Esophagus muscularis mucosa (tissue), 4 donors: ENCODE measurements at places on chromosomes 3 and 15. TPM values are rescaled to one million over a fixed set of nuclear protein-coding genes. Genes with fewer than 3 reads are reported as not detected.

GRCh38 chr3:194730365-194730764 is 44.7 kb downstream of the FAM43A start:
- no peak overlapping the region for H3K4me3 ChIP-seq
- H3K36me3 ChIP-seq, result no peaks in the 10 kb centered on the region
- no peak for DNase-seq
- H3K4me1 ChIP-seq, result no peaks in the 10 kb centered on the region
- no peaks in the 10 kb centered on the region for H3K27me3 ChIP-seq

DNA sequence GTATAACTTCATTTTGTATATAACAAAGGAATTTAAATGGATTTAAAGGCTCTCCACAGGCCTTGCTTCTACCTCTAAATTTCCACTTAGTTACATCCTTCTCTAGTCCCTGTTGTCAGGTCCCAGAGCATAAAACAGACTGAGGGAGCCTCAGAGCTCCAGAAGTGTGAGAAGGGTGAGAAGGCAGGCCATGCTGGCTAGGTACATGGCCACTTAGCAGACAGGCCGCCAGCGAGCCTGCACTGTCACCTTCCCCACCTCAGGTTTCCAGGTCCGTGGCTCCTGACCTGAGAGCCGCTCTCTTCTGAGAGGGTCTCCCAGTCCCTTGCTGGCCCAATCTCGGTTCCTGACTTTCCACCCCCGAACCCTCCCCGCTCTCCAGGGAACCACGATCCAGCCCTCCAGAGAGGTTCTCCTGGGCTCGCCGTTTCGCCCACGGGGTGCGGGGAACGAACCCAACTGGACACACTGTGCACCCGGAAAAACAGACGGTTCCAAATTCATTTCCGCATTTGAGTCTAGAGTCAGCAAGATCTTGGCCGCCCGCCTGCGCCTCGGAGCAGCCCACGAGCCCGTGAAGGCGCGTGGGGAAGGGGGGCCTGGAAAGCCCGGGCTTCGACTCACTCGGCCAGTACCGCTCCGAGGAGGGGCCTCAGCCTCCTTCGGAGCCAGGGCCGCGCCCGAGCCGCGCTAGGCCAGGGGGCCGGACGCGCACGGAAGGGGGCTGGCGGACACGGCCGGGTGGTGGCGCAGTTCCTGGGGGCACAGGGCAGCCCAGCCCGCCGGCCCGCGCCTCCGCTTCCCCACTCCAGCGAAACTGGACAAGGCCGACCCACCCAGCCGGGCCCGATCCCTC is 16.7 kb upstream of the SOX2 start:
- H3K27me3 ChIP-seq, result no peaks in the 10 kb centered on the region
- no peaks in the 10 kb centered on the region for H3K36me3 ChIP-seq
- peak overlapping the region; percentile 45 for H3K4me3 ChIP-seq

DNA sequence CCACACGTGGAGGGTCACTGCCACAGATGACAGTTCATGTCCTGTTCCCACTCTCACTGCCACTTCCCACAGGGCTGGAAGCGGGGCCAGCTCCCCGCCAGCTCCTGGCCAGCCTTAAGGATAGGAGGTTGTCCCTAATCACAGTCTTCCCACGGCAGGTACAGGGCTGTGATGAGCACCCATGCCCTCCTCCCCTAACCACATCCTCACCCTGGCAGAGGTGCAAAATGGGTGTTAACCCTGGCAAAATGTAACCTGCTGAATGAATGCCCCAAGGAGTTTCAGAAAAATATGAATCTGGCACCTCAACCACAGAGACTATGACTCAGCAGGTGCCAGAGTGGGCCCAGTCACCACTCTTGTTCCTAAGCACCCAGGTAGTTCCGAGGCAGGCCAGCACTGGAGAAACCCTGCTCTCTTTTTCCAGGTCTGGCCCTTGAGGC is 185.1 kb upstream of the TPM1 start:
- DNase-seq, result peak; percentile 85
- no peak overlapping the region for H3K4me3 ChIP-seq
- peaks cover 45% of the 10 kb centered on the region for H3K4me1 ChIP-seq
- no peaks in the 10 kb centered on the region for H3K27me3 ChIP-seq

DNA sequence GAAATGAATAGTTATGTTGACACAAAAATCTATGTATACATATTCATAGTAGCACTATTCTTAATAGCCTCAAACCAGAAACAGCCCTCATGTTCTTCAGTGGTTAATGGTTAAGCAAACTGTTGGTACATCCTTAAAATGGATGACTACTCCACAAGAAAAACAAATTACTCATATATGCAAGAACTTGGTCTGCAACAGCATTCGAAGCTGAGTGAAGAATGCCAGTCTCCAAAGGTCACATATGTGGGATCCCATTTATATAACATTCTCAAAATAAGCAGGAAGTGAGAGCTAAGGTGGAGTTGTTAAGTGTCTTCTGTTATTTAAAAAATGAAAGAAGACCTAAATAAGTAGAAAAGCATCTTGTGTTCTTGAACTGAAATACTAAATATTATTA is 365.7 kb downstream of the GABRG3 start:
- H3K27me3 ChIP-seq, result no peaks in the 10 kb centered on the region
- H3K4me1 ChIP-seq, result no peaks in the 10 kb centered on the region
- H3K27ac ChIP-seq, result no peak overlapping the region
- no peak for DNase-seq

FGF7 gene
- total RNA-seq, result 106 TPM

RLBP1 gene
- 0.50 TPM for total RNA-seq
